ENCODE measurements at places on chromosomes 3 and 15.
A peak's percentile ranks its signal among the peaks of the same experiment; 100 is the strongest.

GRCh38 chr3:75781079-75781745 lies 4.1 kb downstream of the ZNF717 start:
- no peak for DNase-seq

GRCh38 chr3:106068381-106068780 lies 199.6 kb upstream of the CBLB start:
- no peak for DNase-seq

- DNase-seq: no peak
Measured at GRCh38 chr3:2889736-2890135, 220.4 kb downstream of the IL5RA start.

DNA sequence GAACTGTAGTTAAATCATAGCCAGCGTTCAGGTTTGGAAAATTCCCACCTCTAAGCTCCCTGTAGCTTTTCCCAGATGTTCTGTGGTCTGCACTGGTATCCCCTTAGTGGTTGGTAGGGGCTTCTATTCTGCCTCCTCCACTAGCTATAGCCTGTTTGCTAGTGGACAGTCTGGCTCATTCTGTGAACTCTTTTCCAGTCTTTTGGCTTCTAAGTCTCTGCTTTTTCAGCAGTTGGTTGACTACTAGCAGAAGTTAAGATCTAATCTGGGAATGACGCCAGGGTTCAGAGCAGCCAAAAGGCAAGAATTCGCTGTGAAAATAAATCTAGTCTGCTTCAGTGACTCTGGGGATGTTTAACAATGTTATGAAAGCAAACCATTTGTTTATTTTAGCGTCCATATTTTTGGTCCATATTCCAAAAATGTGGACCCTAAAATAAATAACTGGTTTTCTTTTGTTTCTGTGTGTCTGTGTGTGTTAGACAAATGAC lies 73.7 kb upstream of the WDR72 start:
- DNase-seq: peak; percentile 89
